ENCODE measurements at places on chromosomes 12 and 14.

GRCh38 chr12:43976027-43976426, 140.1 kb downstream of the TMEM117 start:
- no peak for DNase-seq

DNA sequence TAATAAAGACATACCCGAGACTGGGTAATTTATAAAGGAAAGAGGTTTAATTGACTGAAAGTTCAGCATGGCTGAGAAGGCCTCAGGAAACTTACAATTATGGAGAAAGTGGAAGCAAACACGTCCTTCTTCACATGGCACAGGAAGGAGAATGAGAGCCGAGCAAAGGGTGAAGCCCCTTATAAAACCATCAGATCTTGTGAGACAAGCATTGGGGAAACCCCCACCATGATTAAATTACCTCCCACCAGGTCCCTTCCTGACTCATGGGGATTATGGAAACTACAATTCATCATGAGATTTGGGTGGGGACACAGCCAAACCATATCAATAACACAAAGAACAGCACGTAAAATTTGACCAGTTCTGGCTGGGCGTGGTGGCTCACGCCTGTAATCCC, 85.6 kb upstream of the ATF7IP start:
- no peak for DNase-seq

DNA sequence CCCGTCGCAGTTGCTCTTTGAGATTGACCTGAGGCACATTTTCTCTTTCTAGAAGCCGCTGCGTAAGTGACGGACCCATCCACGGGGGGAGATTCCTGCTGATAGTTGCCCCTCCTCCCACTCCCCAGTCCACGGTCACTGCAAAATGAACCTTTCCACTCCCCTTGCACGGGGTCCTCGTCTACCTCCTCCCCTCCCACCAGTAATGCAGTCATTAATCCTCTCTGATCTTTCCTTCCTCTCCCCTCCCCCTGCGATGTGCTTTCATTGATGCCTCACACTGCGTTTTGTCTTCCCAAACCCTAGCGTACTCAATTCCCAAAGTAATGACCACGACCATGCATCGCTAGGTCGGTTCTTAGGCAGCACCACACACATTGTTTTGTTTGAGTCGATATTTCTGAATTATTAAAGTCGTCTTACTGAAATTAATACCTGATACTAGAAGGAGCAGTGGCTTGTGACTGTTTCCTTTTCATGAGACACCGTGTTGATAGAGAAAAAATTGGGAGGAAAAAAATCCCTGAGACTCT, 857 bp downstream of the ETNK1 start:
- peak; percentile 82 for DNase-seq

DNA sequence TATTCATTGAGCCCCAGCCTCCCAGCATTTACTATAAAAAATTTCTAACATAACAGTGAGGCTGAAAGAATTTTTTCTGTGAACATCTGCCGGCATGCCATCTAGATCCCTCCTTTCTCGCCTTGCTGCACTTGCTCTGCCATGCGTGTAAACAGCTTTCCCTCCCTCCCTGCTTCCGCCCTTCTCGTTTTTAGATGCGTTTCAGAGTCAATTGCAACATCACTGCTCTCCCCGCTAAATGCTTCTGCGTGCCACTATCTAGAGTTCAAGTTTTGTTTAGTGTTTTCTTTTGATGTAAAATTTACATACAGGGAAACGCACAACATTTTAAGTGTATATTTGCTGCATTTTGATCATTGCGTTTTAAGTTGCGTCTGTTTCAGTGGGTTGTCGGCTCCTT, 83.6 kb downstream of the CCDC92 start:
- no peak for DNase-seq

GRCh38 chr12:71691504-71692129, 5.7 kb downstream of the TMEM19 start:
- peak; percentile 10 for DNase-seq

DNA sequence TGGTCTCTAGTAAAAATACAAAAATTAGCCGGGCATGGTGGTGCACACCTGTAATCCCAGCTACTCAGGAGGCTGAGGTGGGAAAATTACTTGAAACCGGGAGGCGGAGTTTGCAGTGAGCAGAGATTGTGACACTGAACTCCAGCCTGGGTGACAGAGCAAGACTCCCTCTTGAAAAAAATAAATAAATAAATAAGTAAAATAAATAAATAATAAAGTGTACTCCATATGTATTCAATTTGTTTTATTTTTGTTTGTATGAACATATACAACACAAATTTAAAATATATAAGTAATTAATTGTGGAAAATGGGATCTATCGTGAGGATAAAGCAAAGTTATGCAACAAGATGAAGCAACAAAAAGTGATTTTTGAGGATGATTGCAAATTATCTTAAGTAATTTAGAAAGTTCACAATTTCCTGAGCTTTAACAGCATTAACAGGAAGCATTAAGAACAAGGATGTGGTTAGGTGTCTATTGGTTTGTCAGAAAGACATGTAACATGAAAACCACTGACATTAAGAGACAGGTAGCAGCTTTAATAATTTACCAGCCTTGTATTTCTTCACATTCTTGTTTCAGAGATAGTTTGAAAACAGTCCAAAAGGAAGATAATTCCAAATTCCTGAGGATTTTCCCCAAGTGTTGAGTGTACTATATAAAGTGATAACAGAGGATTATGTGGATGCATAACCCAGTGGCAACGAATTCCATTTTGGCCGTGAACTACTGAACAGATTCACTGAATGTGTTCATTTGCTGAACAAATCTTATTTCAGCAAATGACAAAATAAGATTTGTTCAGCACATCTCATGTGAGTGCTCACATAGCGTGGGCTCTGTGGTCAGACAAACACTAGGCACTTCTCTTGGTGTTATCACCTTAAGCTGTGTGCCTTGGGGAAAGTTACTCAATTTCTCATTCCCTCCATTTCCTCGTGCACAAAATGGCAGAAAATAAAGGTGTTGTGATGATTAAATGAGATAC, 68.6 kb upstream of the RESF1 start:
- DNase-seq: peak; percentile 55

DNA sequence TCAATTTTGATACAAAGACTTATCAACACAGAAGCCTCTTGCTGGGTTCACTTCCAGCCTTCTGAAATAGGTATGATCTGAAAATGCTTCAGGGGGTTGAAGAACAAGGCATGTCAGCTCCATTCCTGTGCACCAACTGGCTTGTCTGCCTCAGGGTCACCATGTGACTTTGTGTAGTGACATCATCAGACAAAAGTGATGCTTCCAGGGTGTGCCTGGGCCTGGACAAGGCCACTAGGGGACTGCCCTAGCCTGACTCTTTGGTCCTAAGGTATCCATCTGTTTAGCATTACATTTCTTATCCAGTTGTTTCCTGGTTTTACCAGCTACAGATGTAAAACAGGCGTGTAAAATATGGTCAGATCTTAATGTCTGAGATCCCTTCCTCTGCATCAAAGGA, 155.6 kb downstream of the CAND1 start:
- no peak for DNase-seq

DNA sequence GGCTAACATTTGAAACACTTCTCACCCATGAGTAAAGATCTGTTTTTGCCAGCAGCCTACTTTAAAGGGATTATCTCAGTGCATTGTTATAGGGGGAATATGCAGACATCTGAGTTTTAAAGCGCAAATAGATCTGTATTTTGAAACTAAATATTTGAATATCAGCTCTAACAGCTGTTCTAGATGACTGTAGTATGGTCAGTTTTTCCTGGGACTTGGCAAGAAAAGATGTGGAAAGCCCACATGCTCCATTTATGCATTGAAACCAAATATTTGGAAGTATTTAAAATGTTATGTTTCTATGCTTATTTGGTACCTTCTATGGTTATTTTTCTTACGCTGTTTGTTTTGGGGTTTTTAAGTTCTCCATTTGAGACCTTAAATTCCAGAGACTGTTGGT, 41.7 kb downstream of the RIC8B start:
- DNase-seq: no peak

GRCh38 chr12:24996820-24997219, 47.9 kb upstream of the BCAT1 start:
- no peak for DNase-seq

- DNase-seq: no peak
Measured at GRCh38 chr12:47835006-47835830, 15.5 kb upstream of the HDAC7 start.

DNA sequence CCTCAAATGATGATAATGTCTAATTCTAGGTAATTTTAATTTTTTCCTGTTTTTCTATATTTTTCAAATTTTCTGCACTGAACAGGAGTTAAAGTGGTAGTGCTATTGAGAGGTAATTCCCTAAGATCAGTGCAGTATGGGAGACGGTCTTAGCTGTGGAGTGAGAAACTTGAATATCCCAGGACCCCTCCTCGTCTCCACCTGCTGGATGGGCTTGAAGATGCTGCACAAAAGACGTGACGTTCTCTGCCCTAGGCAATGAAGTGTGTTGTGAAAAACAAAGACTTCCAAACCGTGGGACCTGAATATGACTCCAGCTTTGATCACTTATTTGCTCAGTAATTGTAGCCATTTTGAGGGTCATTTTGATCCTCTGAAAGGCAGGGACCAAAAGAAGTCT, 298.1 kb downstream of the VRK1 start:
- DNase-seq: no peak

GRCh38 chr12:87274594-87275245, 754.5 kb downstream of the C12orf50 start:
- no peak for DNase-seq

GRCh38 chr14:30610787-30611343, 11.3 kb upstream of the SCFD1 start:
- DNase-seq: peak; percentile 51

DNA sequence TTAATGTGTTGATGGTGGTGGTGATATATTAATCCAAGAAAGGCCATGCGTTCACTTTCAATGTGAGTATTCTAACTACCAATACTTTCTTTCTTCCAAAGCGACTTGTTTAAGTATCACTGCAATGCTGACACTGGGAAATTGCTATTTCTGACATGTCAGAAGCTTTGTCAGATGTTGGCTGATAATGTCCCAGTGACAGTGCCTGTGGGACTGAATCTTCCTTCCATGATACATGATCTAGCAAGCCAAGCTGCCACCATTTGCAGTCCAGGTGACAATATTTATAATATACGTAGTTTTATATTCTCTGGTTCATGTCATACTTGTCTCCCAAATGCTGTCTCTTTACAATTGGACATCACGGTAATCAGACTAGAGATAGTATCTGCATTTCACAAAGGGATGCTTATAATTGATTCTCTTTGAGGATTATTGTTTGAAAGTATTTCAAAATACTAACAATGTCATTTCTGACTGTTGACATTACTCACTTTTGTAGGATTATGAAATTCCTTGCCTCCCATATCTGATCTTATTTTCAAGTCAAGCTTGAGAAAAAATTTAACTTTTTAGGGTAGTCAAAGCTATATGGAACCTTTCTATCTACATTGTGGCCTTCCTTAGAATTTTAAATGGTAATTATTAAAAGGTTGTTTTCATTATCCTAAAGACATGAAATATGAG, 57.3 kb downstream of the KNTC1 start:
- DNase-seq: no peak

DNA sequence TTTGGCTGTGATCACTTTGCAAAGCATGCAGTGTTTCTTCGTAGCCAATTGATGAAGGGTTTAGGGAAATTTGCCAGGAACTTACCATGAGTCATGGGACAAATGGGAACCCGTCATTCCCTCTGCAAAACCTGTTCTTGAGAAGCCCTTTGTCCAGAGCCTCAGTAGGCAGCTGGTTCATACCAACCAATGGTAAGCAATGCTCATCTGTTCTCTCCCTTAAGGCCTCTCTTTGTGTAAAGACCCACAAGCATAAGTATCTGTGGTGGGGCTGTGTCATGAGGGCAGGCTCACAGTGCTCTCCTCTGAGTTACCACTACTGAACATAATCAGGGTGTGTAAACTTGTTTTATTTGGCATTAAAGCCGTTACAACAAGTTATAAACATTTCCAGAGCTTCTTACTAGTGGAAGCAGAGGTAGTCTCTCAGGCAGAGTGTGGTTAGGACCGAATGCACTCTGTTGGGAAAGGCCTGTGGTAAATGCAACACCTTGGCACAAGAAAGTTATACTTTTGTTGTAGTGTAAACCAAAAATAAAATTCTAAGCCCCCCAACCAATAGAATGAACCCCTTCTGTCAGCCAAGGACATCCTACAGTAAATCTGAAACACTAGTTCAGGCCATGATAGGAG, 119.8 kb downstream of the SINHCAF start:
- DNase-seq: peak; percentile 65

DNA sequence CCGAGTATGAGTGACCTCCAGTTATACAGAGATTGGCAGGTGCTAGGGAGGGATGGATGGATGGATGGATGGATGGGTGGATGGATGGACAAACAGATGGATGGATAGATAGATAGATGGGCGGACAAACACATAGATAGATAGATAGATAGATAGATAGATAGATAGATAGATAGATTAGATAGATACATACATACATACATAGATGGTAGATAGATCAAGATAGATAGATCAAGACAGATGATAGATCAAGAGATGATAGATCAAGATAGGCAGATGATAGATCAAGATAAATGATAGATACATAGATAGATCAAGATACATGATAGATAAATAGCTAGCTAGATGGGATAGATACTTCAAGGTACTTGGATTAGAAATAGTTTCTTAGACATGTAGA, 18.6 kb upstream of the RFLNA start:
- DNase-seq: no peak

- no peak for DNase-seq
Measured at GRCh38 chr14:66649498-66649897, 141.6 kb downstream of the GPHN start.

- no peak for DNase-seq
Measured at GRCh38 chr14:50031602-50032313, 84.6 kb downstream of the VCPKMT start.

DNA sequence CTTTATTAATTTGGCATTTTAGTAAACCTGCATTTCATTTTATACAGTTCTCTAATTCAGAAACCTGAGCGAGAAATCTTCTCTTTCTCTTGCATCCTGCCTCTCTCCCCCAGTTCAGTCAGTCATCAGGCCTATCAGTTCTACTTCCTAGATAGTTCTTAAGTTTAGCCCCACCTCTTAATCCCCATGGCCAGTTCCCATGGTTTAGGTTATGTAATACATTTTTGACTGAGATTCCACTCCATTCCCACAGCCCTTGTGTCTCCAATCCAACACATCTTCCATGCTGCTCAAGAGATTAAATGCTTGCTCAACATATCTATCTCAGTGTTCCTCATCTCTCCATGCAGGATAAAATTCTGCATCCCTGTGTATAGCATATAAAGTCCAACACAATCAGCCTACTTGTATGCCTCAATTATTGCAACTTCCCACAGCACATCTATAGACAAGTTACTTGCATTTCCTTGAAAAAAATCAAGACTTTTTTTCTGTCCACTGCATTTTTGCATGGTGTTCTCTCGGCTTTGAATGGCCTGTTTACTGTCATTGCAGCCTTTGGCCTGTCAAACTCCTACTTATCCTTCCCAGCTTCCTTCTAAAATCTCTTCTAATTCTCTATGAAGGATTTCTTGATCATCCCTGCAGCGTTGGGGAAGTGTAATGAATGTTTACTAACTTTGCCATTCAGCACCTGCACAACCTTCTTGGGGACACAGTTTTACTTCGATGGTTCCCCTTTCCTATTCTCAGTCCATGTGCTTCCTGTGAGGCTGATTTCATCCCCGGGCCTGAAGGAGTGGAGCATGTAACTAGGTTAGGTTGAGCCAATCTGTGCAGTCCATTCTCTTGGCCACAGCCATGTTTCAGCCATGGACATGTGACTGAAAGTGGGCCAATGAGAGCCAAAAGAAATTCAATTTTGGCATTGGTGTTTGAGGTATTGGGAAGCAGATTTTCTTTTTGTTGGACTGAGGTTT, 80.8 kb downstream of the DACT1 start:
- no peak for DNase-seq

Measured in small intestine (tissue), 16 donors.